Left lung (tissue), 14 donors: ENCODE measurements at places on chromosomes 13 and 19. TPM values are rescaled to one million over a fixed set of nuclear protein-coding genes. Genes with fewer than 3 reads are reported as not detected.

ZNF563 gene
- total RNA-seq = 4.1 TPM

ERICH6B gene
- not detected for total RNA-seq

GRCh38 chr19:20664901-20665781 is 3.8 kb upstream of the ZNF626 start:
- DNase-seq = no peak

DNA sequence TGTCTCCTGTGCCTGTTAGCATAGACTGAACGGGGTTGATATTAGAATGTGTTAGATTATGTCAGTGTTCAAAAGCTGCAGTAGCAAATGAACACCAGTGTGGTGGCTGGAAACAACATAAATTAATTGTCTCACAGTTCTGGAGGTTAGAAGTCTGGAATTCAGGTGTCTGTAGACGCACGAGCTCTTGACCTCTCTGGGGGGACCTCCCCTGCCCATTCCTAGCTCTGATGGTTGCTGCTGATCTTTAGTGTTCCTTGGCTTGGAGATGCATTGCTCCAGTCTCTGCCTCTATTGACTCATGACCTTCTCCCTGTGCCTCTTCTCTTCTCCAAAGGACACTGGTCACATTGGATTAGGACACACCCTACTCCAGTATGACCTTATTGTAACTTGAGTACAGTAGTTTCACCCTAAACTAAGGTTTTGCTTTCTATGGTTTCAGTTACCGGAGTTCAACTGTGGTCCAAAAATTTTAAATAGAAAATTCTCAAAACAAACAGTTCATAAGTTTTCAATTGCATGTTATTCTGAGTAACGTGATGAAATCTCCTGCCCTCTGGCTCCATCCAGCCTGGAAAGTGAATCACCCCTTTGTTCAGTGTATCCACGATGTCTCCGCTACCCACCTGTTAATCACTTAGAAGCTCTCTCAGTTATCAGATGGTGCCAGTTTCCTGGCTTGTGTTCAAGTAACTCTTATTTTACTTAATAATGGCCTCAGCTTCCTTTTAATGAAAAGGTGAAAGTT is 273.2 kb downstream of the MYO16 start:
- DNase-seq = no peak
